ENCODE measurements at places on chromosomes 2 and 18.

GRCh38 chr2:206855585-206856433 is 83.5 kb upstream of the CPO start:
- H3K27me3 ChIP-seq: no peaks in the 10 kb centered on the region
- no peak overlapping the region for H3K4me3 ChIP-seq
- no peaks in the 10 kb centered on the region for H3K36me3 ChIP-seq
- H3K4me1 ChIP-seq: no peaks in the 10 kb centered on the region
- no peak overlapping the region for H3K27ac ChIP-seq

DNA sequence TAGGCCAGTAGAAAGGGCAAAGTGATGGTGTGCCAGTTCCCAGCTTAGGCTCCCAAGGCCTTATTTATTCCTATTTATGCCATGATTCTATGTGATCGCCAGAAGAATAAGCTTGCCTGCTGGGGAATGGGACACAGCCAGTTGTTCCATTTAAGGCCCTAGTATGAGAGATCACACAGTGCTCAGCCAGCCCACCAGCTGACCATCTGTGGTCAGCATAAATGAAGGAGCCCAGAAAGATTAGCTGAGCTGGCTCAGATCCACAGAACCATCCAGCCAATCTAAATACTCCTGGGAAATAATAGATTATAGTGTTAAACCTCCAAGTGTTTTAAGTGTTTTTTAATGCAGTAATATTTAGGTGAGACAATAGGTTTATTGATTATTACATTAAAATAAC is 12.6 kb upstream of the L3MBTL4 start:
- H3K27ac ChIP-seq: no peak overlapping the region
- H3K27me3 ChIP-seq: no peaks in the 10 kb centered on the region
- H3K36me3 ChIP-seq: no peaks in the 10 kb centered on the region
- H3K4me3 ChIP-seq: no peak overlapping the region

- H3K27ac ChIP-seq: no peak overlapping the region
- DNase-seq: no peak
- H3K4me1 ChIP-seq: no peaks in the 10 kb centered on the region
- H3K4me3 ChIP-seq: no peak overlapping the region
These were observed 64.0 kb downstream of the NDUFA10 start for GRCh38 chr2:239960929-239961661.

- no peak overlapping the region for H3K4me3 ChIP-seq
- no peak overlapping the region for H3K27ac ChIP-seq
- H3K4me1 ChIP-seq: peaks cover 2% of the 10 kb centered on the region
These were observed 28.1 kb downstream of the FAM171B start for GRCh38 chr2:186721956-186722355.

GRCh38 chr18:24041691-24042090 is 27.1 kb downstream of the TTC39C start:
- H3K27ac ChIP-seq: no peak overlapping the region
- DNase-seq: no peak
- no peaks in the 10 kb centered on the region for H3K36me3 ChIP-seq
- H3K4me1 ChIP-seq: no peaks in the 10 kb centered on the region

GRCh38 chr2:234447189-234447588 is 49.7 kb downstream of the ARL4C start:
- no peaks in the 10 kb centered on the region for H3K27me3 ChIP-seq
- H3K4me1 ChIP-seq: peaks cover 27% of the 10 kb centered on the region
- H3K36me3 ChIP-seq: no peaks in the 10 kb centered on the region
- no peak overlapping the region for H3K27ac ChIP-seq

DNA sequence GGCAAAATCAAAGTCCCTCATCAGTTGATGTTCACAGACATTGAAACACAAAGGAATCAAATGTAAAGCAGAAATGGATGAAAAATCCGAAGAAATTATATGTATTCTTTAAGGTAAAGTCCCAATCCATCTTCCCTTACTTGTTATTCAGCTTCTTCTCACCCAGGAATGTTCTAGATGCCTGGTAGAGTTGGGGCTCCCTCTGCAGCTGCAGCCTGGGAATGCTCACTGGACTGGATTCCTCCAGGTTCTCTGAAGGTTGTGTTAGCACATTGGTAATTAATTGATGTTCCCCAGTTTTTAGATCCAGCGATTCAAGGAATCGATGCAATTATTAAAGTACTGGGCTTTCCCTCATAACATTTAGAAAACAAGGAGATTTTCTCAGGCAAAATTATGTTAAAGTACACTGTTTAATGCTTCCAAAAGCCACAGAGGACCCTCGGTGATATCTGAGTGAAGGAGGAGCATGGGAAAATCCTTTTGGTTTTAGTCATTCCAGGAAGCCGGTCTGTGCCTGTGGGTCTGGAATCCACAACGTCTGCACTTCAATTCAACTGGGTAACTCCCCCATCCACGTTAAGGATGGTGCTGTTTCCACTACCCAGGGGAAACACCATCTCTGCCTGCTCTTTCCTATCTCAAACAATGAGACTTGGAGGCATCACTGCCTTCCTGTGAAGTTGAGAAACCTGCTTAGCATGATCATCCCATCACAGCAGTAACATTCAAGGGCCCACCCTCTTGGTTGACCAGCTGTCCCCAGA is 22.0 kb downstream of the NTSR2 start:
- H3K4me1 ChIP-seq: no peaks in the 10 kb centered on the region
- peaks cover 50% of the 10 kb centered on the region for H3K27me3 ChIP-seq
- no peak for DNase-seq
- no peak overlapping the region for H3K27ac ChIP-seq
- no peak overlapping the region for H3K4me3 ChIP-seq
- H3K36me3 ChIP-seq: no peaks in the 10 kb centered on the region
